ENCODE measurements at places on chromosomes 7 and 10.

GRCh38 chr10:97004591-97004990 is 172.5 kb downstream of the LCOR start:
- no peak for DNase-seq

DNA sequence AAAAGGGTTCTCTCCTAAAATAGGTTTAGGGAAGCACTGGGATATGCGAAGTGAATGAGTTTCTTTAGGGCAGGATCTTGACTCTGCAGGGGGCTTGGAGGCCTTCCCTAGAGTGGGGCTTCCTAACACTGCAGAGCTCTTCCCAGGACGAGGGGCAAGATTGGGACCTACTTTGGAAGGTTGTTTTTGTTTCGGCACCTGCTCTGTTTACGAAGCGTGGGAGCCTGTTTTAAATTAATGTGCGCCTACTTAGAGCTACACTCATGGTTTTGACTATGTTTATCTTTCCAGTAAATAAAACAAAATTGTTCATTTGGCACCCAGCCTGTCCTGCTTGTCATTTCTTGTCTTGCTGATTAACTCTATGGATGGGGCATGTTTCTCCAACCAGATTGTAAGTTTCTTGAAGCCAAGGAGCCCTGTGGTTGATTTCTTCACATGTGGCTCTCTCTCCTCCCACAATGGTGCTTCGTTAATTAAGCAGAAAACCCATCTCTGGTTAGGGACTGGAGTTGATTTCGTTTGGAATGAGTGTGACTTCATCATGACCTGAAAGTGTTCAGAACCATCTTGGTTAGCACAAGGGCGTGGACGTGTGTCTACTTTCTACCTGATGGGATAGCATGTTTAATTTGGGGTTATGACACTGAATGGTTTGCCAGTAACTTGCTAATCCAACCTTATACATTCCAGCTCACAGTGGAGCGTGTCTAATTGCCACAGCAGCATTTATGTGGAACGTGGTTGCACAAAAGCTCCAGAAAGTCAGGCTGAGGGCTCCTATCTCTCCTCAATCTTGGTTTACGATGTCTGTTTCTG is 98.1 kb downstream of the TCF7L2 start:
- DNase-seq, result no peak

GRCh38 chr7:75872073-75872782 is 6.6 kb upstream of the RHBDD2 start:
- no peak for DNase-seq

- no peak for DNase-seq
These were observed 25.2 kb upstream of the CRYGN start for GRCh38 chr7:151465169-151465568.

- DNase-seq, result no peak
These were observed 413.4 kb upstream of the MKI67 start for GRCh38 chr10:128539510-128540127.

GRCh38 chr7:3073763-3074458 is 30.2 kb upstream of the CARD11 start:
- no peak for DNase-seq

DNA sequence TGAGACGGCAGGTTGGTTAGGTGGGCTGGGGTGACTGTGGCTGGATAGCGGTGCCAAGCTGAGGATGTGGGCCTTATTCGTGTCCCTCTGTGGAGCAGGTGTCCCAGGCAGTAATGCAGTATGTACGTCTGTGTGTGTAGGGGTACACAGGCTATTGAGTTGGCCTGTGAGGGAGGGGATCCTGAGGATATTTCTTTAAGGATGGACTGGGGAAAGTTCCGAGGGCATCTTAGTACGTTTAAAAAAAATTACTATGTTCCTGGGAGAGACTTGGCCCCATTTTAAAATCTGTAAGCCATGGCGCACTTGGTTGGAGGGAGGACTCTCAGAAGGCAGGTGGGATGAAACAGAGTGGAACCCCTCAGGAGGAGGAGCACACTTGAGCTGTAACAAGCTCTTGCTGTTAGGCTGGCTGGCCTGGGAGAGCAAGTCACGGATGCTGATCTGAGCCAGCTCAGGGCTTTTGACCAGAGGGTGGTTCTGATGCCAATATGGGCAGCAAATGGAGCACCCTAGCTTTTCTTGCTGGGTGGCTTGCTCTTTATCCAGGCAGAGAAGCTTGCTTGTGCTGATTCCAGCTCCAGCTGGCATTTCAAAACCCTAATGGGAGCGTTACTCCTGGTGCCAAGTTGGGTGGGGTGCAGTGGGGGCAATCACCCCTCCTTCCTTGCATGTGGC is 765 bp downstream of the WBP1L start:
- no peak for DNase-seq

Measured in HS-5 (cell line).